ENCODE measurements at places on chromosomes 1 and 21.

- no peak for DNase-seq
These were observed 18.5 kb downstream of the LRRC41 start for GRCh38 chr1:46284597-46285564.

DNA sequence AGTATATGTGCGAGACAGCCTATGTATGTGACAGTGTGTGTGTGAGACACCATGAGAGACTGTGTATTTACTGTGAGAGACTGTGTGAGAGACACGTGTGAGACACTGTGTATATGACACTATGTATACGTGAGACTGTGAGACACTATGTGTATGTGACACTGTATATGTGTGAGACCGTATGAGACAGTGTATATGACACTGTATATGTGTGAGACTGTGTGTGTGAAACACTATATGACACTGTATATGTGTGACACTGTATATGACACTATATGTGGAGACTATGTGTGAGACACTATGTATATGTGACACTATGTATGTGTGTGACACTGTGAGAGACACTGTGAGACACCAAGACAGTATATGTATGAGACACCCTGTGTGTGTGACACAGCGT is 52.9 kb upstream of the KDM4A start:
- DNase-seq: no peak

- peak; percentile 22 for DNase-seq
These were observed 1.6 kb downstream of the LMO4 start for GRCh38 chr1:87330057-87330884.

- DNase-seq: no peak
These were observed 163.5 kb downstream of the TOMM20 start for GRCh38 chr1:234965111-234965510.

DNA sequence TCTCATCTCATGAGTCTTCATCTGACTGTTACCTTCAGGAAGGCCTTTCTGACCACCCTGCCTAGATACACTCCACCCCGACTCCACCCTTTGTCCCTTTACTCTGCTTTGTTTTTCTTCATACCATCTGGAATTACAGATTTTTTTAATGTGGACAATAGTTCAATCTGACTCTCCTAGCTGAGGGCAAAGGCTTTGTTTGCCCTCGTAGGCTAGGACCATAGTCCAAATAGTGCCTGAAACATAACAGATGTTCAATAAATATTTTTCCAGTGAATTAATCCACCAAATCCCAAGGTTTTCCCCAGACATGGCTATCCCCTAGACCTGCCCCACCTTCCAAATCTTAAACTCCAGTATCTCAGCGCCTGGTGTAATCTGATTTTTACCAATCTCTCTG is 176.5 kb upstream of the GJB5 start:
- no peak for DNase-seq

DNA sequence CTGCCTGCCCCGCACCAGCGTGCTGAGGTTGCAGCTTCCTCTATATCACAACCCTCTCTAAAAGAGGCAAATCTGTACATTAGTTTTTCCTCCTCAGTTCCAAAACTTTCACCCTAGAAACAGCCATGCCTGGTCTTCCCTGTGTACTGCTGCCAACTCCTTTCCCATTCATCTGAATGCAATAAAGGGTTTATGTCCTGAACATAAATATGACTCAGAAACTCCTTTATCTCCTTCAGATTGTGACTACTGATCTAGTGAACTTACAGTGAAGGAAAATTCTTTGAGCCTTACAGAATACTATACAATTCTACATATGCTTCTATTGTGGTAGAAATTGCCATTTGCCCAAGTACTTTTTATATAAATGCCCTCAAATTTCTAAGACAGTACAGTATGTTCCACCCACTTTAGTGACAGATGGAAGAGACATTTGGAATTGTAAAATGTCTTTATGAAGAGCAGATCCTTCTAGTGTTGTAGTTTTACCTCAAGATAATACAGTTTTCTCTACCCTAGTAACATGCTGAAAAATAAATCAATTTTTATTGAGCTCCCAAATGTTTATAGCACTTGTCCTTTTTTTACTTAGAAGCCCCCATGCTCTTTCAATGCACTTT is 345.1 kb upstream of the SNX7 start:
- DNase-seq: no peak

GRCh38 chr1:212968368-212968863 is 18.1 kb downstream of the VASH2 start:
- DNase-seq: no peak

DNA sequence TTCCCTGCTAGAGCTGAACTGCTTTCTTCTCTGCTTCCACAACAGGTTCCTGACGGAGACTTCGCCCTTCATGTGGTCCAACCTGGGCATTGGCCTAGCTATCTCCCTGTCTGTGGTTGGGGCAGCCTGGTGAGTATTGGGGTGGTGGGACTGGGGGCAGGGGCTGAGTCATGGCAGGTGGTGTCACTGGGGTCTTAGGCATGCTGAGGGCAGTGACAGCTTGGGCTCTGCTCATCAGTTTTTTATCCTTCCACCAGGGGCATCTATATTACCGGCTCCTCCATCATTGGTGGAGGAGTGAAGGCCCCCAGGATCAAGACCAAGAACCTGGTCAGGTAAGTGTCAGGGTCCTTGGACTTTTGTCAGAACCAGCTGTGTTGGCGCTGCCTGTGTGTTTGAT is 1.3 kb downstream of the ATP6V0B start:
- no peak for DNase-seq

DNA sequence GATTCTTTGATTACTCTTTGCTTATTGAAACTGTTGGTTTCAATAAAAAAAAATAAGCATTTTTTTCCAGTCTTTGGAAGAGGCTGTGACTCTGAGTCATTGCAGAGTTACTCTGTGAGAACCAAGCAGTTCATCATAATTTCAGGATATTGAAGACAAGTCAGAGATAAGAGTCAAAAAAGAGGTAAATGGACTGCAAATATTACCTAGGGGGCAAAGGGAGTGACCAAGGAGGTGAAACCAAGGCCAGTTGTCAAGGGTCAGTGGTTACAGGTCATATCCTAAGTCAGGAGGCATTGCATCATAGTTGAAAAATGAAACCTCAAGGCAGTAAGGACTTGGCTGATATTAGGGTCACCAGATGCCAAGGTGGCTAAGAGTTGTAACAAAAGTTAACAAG is 597.1 kb upstream of the USP24 start:
- peak; percentile 27 for DNase-seq

- peak; percentile 88 for DNase-seq
These were observed 161.2 kb downstream of the RUNX1 start for GRCh38 chr21:34887725-34888568.

GRCh38 chr1:107934578-107934977 is 30.4 kb downstream of the VAV3 start:
- no peak for DNase-seq

GRCh38 chr1:180611016-180611930 is 20.5 kb upstream of the XPR1 start:
- no peak for DNase-seq

DNA sequence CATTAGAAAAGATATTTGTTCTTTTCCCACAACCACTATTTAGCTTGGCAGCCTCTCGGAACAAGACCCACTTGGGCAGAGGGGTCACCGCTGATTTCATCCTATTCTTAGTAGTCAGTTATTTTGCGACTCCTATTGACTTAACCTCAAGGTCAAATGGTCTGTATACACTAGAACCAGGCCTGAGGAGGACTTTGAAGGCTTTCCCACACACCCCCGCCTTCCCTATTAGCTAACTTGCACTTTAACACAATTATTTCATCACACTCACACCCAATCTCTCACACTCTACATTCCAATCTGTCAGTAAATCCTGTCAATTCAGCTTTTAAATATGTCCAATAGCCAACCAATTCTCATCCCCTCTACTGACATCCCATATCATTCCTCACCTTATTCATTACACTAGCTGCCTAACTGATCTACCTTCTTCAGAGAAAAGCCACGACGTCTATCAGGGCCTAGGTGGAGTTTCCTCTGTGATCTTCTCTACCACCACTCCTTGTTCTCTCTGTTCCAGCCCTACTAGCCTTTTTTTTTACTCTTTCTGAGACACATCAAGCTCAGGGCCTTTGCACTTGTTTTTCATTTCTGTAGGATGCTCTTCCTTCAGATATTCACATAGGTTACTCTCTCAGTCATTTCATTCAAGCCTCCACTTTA is 1.0 kb upstream of the NIBAN1 start:
- no peak for DNase-seq

DNA sequence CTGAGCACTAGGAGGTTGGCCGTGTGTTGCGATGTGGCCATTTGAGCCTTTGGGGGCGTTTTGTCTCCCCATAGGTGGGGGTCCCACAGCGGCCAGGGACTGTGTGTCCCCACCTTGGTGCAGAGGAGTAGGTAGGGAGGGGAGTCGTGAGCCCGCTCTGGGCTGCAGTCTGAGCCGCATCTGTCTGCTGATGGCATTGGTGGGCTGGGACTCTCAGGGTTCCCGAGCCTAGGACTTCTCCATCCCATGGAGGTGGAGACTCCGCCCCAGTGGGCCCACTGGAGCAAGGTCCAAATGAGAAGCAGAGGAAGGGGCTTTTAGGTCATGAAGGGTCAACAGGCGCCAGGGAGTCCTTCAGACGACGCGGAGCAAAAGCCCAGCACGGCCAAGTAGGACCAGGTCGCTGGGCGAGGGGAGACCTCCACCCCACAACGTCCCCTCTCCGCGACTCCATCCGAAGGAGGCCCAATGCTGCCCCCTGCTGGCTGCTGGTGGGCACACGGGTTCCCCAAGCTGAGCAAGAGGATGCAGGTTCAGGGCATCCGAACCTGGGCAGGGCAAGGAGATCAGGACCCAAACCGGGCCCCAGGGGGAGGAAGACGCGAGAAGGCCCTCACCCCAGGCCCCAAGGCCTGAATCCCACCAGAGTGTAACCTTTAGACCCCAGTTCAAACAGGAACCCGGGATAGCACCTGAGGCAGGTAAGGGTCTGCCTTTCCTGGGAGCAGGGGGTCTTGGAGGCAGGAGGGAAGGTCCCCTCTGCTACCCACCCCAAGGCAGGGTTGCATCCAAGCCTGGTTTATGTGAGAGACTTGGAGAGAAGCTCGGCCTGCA is 14.9 kb downstream of the TTC34 start:
- DNase-seq: no peak

DNA sequence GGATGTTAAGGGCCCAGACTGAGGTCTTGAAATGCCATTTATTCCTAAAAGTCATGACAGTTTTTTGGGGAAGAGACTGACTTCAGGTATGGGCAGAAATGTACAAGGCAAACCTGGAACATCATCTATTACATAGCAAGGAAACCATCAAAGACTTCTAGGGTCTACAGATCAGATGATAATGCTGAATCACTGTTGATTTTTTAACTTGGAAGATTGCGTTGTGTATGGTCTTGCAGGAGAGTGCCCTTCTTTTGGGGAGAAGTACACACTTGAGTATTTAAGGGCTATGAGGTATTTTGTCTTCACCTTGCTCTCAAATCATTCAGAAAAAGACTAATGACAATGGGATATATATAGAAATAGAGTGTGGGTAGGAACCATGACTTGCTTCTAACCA is 15.4 kb upstream of the RD3 start:
- DNase-seq: no peak

GRCh38 chr21:45258466-45258865 is 29.2 kb downstream of the POFUT2 start:
- no peak for DNase-seq

GRCh38 chr1:60969971-60970509 is 112.3 kb upstream of the NFIA start:
- peak; percentile 45 for DNase-seq

- no peak for DNase-seq
These were observed 22.3 kb downstream of the PRDM16 start for GRCh38 chr1:3091334-3091733.

- no peak for DNase-seq
These were observed 287.6 kb upstream of the C1orf105 start for GRCh38 chr1:172132836-172133235.

Measured in AG20443 (cell line).